ENCODE measurements at places on chromosomes 13 and 19.
A peak's percentile ranks its signal among the peaks of the same experiment; 100 is the strongest.

DNA sequence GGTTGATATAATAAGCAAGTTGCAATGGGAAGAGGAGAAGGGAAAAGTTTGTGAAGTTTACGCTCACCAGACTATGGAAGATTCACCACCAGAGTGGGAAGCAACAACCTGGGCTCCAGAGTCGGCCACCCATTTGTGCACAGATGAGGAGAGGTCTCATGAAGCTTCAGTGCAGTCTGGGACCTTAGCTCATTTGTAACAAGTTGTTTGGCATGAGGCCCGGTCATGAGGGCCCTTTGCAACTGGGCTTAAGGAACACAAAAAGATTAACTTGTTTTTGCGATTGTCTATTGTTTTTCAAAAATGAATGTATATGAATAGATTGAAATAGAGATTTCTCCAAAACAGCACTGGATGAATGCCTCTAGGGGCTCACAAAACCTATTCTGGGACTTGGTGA lies 94.2 kb downstream of the ZNF737 start:
- DNase-seq: no peak

DNA sequence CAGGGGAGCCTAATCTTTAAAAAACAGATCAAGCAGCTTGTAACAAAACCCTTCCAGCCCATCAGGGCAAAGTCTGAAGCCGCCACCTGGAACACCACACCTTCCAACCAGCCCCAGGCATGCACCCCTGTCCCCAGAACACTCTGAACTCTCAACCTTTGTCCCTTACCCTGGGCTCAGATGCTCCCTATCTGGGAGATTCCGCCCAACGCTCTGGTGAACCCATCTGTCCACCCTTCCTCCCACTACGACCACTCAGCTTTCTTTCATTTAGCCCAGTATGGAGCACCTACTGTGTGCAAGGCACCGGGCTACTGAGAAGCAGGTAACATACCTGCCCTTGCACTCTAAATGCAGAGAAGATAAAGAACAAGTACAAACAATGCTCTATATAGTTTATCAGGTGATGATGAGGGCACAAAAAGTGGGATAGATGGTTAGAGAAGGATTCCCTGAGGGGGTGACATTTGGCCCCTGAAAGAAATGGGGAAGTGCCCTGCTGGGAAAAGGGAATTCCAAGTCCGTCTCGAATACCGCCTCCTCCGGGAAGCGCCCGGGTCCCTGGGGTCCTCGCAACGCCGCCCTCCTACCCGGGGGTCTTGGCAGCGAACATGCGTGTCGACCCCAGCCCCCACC lies 629 bp downstream of the PEPD start:
- no peak for DNase-seq

GRCh38 chr19:2726904-2727639 lies 5.9 kb upstream of the DIRAS1 start:
- no peak for DNase-seq

DNA sequence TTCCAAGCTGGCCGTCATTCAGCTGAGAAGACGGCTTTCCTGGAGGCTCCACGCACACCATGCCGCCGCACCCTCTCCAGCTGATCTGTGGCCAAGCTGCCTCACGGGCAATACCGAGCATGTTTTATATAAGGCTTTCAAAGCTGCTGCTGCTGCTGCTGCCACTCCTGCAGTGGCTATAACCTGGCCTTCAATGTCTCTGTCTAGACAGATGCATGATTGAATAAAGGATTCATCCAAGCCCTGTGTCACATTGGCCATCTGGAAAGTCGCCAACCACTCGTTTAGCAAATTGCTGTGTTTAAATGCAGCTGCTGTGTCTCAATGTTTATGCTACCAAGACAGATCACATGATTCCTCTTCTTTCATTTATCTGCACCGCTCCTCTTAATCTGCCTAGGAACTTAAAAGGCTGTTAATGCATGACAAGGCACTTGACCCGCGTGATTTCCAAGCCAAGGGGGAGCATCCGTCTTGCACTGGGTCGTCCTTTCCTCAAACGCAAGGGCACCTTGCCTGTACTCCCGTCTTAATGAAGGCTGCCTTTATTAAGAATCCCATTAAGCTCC lies 114.3 kb downstream of the TEX26 start:
- no peak for DNase-seq

DNA sequence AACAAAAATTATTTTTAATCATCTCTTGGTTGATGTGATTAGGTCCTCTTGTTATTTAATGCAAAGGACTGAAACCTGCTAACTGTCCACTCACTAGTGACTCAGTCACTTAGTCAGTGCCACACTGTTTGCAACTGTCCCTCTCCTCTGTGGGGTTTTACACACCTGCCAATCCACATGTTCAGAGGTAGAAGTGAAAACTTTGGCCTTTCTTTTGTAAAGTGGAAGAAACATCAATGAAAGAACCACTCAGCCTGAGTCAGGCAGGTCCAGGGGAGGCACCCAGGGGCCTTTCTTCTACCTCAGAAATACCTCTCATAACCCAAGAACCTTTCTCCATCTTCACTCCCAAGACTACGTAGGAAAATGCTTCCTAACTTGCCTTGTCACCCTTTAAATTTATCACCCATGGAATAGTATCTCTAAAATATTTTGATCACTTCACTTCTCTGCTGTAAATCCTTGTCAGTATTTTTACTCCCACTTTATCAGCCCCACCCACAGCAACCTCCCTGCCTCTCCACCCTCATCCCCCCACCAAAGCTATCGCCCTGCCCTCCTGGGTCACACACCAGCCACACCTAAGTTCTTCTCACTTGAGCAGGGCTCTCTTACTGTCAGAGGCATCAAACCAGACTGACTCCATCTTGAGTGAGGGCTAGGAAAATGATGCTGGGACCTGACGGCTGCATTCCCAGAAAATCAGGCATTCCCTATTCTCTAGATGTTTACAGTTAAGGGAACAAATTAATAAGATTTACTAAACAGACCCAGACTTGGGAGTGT lies 29.6 kb upstream of the EEF1AKMT1 start:
- DNase-seq: no peak

GRCh38 chr13:112818698-112819045 lies 128.8 kb downstream of the ATP11A start:
- DNase-seq: no peak

DNA sequence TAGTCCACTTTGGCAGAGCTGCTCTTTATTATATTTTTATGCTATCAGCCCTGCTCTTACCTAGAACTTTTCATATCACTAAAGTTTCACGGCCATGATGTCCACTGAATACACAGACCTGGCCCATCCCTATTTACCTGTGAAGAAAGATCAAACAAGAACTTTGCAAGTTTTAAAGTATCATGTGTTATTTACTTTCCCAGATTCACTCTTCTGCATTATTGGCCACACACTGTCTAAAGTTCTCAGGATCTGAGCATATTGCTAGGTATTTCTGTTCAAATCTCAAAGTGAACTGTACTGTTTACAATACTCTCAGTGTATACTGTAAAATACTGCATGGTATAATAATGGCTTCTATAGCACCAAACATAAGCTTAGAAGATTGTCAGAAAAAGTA lies 405.2 kb downstream of the KLF12 start:
- no peak for DNase-seq

- peak; percentile 66 for DNase-seq
These were observed 5.7 kb downstream of the ZNF574 start for GRCh38 chr19:42081584-42082203.

- no peak for DNase-seq
These were observed 48.1 kb downstream of the ZC3H13 start for GRCh38 chr13:46004491-46004890.

DNA sequence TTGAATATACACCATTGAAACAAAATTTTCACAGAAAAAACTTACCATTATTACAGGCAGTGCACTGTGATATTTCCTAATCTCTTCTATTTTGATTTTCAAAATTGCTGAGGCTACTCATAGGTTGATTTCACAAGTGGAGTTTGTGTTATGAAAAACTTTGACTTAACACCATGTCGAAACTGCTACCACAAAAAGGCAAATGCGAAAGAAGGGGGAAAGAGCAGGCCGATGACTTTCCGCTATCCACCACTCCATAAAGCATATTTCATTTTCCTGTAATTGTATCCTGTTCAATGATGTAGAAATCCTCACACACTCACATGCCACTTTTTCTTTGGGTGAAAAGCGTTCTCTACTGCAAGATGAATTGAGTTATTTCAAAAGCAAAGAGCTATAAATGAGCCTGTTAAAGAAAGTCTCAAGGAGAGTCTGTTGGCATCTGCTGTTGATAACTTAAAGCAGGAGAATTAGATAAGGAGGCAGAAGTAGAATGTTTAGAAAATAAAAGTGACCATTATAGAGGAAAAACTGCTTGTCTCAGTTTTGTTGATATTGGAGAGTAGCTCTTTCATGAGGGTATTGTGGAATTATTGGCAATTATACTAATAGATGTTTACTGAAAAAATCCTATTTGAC lies 18.8 kb downstream of the KL start:
- DNase-seq: no peak

DNA sequence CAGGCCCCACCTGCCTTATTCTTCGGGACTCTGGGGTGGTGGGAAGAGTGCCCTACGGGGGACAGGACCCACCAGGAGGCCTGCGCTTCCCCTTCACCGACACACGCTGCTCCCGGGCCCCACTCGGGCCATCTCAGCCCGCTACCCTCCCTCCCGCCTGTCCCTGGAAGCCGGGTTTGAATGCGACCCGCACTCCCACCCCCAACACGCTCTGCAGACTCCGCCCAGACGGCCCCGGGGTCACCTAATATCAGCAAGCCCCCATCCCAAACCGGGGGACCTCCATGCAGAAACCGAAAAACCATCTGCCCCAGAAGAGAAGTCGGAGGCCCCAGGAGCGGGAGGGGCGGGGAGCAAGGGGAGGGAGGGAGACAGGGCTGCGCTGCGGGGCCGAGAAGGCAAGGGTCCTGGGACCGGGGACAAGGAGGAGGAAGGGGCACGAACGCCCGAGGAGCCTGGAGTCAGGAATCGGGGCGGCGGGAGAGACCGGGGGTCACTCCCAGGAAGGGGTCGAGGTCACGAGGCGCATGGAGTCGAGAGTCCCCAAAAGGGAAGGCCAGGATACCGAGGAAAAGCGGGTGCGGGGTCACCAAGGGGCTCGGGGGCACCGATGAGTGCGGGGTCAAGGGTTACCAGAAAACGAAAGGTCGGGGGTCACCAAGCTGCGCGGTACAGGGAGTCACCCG lies 766 bp downstream of the SBNO2 start:
- DNase-seq: no peak

GRCh38 chr19:49315111-49315510 lies 9.9 kb downstream of the SLC6A16 start:
- no peak for DNase-seq

- no peak for DNase-seq
These were observed 21.2 kb downstream of the RCN3 start for GRCh38 chr19:49549045-49549444.

DNA sequence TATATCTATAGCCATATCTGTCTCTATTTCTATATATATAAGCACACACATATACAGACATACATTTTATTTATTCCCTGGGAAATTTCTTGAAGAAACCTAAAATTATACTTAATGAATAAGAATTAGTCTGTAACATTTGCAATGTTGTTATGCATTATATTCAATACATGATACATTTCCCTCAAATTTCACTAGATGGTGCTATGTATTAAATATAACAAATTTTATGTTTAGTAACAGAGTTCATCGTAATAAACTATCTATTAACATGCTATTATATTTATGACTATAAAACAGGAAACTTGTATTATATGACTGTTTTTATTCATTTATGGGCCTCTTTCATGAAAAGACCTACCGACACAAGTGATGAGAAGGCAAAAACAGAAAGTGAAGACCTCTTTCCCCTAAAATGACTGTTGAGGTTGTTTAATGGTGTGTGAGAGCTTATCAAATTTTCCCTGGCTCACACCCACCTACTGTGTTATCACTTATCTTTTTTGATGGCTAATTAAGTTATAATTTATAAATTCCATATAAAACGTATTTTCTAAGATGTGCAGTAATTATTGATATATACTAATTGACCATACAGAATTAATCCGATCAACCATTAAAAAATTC lies 881.9 kb downstream of the SLITRK6 start:
- DNase-seq: peak; percentile 24

DNA sequence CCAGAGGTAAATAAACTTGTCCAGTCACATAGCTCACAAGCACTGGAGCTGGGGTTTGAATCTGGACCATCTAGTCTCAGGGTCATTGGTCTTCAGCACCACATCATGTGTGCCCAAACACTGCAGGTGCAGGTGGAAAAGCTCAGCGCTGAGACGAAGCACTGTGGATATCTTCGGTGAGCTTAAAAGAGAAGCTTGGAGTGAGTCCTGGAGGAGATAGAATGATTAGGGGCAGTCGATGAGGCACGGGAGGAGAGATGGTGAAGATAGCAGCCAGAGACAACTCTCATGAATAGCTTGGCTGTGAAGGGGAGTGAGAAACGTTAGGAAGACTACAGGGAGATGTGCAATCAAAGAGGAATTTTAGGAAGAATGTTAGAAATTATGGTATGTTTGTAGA lies 389.3 kb downstream of the FGF9 start:
- DNase-seq: no peak

DNA sequence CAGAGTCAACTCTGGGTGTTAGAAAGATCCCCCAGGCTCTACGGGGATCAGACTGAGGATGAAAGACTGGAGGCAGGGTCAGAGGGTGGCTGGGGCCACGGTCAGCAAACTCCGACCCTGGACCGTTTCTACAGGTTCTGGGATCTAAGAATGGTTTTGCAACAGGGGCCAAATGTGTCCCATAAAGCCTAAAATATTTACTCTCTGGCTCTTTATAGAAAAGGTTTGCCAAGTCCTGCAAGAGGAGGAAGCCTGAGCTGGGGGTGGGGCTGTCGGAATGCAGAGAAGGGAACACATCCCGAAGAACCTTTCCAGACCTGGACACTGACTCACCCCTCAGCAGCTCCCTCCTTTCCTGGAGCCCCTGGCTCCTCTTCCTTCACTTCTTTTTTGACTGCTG lies 20.7 kb downstream of the LIG1 start:
- no peak for DNase-seq

GRCh38 chr13:23703246-23703860 lies 133.1 kb downstream of the TNFRSF19 start:
- DNase-seq: no peak

- no peak for DNase-seq
These were observed 43.6 kb downstream of the ARHGAP35 start for GRCh38 chr19:46904114-46905060.

DNA sequence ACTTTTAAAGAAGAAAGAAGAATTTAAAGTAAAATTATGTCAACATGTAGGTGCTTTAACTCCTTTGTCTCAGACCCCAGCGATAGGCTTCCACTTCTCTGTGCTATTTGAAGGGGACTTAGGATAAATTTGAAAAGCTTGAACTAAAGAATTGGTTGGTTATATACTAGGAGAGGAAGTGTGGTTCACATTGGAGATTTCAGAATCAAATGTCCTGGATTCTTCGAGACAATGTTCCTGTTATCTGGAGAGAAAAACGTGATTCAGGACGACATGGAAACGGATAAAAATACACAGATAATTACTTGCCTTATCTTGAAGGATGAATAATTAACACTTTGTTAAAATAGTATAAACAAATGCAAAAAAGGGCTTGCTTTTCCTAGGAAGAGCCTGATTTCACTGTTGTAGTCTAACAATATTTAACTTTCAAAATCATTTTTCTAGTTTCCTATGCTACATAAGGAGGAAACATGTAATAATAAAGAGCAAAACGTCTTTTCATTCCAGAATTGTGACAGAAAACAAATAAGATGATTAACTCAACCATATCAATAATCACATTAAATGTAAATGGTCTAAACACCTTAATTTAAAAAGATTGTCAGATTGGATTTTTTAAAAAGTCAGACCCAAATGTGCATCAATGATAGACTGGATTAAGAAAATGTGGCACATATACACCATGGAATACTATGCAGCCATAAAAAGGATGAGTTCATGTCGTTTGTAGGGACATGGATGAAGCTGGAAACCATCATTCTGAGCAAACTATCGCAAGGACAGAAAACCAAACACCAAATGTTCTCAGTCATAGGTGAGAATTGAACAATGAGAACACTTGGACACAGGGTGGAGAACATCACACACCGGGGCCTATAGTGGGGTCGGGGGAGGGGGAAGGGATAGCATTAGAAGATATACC lies 724 bp upstream of the ZNF780A start:
- no peak for DNase-seq
